ENCODE measurements at places on chromosomes 13 and 19.
A peak's percentile ranks its signal among the peaks of the same experiment; 100 is the strongest.

GRCh38 chr13:40406405-40407120, 259.9 kb downstream of the FOXO1 start:
- DNase-seq: no peak

DNA sequence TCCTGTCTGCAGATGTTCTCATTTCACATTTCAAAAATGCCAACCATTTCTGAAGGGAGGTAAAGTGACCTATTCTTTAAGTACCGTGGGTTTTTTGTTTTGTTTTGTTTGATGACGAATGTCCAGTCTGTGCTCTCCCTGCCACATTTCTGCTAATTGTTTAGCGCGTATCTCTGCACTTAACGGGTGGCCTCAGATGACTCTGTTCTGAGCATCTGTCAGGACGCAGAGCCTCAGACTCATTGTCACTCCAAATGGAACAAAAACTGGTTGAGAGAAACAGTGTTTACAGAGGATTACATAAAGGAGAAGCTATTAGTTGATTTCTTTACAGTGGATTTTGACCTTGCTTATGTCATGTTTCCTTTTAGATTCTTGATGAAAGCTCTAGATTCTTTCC, 23.7 kb downstream of the TPP2 start:
- DNase-seq: no peak

GRCh38 chr13:82002710-82003109, 1661.8 kb upstream of the SPRY2 start:
- no peak for DNase-seq

DNA sequence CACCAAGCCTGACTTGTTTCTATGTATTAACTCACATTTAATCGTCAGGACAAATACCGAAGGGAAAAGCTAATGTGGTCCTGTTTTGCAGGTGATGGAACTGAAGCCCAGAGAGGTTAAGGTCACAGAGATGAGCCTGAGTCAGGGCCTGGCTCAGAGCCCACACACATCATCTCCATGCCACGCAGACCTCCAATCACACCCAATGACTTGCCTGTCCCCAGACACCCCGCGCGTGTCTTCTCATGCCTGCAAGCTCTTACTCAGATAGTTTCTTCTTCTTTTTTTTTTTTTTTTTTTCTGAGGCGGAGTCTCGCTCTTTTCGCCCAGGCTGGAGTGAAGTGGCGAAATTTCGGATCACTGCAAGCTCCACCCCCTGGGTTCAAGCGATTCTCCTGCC, 16.4 kb downstream of the SIX5 start:
- no peak for DNase-seq

DNA sequence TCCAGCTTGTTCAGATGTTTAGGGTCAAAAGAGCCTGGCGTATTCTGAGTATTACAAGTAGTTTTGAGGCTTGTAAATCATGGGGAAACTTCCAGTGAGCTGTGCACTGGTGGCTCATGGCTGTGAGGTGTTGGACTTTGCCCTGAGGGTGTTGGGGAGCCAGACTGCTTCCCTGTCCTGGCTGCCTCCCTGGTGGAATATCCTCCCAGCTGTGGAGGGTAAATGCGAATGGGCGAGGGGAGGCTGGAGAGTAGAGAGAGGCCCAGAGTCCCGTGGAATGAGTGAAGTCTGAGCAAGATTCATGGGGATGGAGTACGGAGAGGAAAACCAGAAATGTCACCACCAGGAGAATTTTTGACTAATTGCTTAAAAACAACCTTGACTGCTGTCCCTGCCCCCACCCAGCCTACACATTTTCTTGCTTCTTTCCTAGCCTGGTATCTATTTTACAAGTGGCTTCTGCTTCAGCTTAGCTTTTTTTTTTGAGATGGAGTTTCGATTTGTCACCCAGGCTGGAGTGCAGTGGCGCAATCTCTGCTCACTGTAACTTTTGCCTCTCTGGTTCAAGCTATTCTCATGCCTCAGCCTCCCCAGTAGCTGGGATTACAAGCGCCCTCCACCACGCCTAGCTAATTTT, 3.7 kb downstream of the SNRPA start:
- DNase-seq: peak; percentile 72

GRCh38 chr13:23750383-23751121, 138.6 kb downstream of the MIPEP start:
- no peak for DNase-seq

GRCh38 chr13:30997697-30998096, 65.2 kb downstream of the TEX26 start:
- no peak for DNase-seq

DNA sequence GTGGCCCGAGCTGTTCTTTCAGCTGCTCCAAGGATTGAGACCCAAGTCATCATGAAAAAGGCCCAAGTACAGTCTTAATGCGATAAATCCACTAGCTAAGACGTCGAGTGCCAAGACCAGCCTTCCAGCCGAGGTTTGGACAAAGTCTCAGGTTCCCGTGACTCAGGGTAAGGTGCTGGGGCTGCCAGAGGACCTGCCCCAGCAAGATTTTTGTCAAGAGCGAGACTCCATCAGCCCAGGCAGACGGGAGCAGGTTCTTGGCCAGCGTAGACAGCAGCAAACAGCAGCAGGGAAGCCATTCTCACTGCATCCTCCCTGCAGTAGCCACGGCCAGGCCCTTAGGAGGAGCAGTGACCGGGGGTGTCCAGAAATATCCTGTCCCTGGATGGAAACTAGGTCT, 3.4 kb downstream of the FEM1A start:
- no peak for DNase-seq

GRCh38 chr13:88685459-88685858, 1014.3 kb downstream of the SLITRK5 start:
- DNase-seq: no peak

GRCh38 chr19:1465191-1466016, 13.6 kb downstream of the C19orf25 start:
- peak; percentile 24 for DNase-seq

- no peak for DNase-seq
Measured at GRCh38 chr13:99040536-99041131, 62.8 kb upstream of the DOCK9 start.

DNA sequence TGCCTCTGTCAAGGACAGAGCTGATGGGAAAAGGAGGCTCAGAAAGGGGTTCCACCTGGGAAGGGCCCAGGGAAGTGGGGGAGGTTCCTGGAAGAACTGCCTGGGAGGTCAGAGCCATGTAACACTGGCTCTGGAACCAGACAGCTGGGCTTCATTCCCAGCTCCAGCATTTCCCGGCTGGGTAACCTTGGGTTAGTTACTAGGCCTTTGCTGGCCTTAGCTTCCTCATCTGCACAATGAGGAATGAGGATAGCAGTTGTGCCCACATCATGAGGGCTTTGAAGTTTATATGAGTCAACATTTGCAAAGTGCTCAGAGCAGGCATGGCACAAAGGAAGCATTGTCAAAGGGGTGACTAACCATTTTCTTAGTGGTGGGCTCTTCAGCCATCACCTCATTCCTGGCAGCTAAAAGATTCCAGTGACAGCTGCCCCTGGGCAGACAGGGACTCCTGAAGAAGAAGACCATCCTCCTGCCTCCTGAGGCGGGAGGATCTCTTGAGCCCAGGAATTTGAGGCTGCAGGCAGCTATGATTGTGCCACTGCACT, 1.7 kb upstream of the DNAJB1 start:
- no peak for DNase-seq

GRCh38 chr13:52669677-52670076, 17.0 kb downstream of the SUGT1 start:
- no peak for DNase-seq

GRCh38 chr13:53073711-53074110, 45.1 kb downstream of the OLFM4 start:
- DNase-seq: no peak

- DNase-seq: no peak
Measured at GRCh38 chr19:46205183-46205984, 24.2 kb upstream of the IGFL1 start.

DNA sequence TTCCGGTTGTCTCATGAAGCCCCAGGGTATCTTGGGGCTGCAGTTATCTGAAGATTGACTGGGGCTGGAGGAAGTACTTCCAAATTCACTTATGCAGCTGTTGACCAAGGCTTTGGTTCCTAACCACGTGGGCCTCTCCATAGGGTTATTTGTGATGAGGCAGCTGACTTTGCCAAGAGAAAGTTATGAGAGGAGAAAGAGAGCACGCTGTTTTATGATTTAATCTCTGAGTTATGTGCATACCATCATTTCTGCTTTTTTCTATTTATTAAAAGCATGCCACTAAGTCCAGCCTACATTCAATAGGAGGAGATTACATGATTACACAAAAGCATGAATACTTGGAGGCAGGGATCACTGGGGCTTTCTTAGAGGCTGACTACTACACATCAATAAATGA, 215.5 kb downstream of the NHLRC3 start:
- no peak for DNase-seq

DNA sequence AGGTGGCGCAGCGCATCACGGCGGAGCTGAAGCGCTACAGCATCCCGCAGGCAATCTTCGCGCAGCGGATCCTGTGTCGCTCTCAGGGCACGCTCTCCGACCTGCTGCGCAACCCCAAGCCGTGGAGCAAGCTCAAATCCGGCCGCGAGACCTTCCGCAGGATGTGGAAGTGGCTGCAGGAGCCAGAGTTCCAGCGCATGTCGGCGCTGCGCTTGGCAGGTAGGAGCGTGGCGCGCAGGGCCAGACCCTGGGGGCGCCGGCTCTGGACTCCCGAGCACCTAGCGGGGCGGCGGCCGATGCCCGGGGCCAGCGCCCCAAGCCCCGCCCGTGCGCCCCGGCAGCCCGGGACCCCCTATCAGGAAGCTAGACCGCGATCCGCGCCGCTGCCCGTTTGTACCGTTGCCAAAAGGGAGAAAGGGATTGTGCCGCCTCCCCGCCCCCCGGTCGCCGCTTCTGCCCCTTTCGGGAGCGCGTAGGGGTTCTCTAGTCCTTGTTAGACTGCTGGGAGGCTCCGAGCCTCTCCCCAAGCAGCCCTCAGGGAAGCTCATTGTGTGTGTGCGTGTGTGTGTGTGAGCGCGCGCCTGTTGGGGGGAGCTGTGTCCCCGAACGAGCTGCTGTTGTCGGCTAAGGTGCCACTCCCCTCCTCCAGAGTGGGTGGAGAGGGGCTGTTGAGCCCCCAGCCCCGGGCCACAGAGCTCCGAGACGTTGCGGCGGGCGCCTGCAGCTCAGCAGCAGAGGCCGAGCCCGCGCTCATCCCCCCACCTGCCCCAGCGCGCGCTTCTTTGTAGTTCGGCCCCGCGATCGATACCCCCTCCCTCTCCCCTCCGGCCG, 1.5 kb downstream of the ONECUT3 start:
- no peak for DNase-seq
